ENCODE measurements at places on chromosomes 4 and X.

DNA sequence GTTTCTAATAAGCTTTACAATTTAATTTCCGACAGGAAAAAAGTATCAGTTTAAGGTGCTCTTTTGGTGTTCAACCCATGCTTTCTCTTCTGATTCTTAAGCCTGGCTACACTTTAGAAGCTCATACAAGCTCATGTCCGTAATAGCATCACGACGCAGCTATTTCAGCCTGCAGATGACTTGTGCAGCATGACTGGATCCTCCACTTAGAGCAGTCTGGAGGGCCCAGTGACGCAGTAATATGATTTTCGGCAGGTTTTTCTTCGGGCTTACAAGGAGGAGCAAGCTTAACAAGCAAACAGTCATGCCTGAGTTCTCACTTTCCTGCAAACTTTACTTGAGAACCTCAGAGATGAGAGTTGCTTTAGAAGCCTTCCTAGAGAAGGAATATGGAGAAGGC is 85.3 kb upstream of the MAML3 start:
- DNase-seq, result peak; percentile 27

DNA sequence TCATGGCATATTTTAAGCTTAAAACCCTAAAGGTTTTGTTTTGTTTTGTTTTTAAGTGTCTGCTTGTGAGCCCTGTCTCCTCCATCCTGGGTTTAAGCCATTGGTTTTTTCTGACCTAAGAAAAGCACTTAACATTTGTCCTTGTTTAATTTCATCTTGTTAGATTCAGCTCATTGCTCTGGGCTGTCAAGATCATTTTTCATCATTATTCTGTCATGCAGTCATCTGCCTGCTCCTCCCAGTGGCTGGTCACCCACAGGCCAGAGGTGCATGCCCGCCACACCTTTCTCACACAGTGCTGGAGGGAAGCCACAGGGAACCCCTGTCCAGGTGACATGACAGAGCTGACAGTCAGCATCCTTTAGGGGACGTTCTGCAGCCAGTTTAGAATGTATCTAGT is 11.7 kb upstream of the REELD1 start:
- DNase-seq, result no peak

- no peak for DNase-seq
Observed at GRCh38 chr4:5098176-5098575, 46.9 kb downstream of the STK32B start.

DNA sequence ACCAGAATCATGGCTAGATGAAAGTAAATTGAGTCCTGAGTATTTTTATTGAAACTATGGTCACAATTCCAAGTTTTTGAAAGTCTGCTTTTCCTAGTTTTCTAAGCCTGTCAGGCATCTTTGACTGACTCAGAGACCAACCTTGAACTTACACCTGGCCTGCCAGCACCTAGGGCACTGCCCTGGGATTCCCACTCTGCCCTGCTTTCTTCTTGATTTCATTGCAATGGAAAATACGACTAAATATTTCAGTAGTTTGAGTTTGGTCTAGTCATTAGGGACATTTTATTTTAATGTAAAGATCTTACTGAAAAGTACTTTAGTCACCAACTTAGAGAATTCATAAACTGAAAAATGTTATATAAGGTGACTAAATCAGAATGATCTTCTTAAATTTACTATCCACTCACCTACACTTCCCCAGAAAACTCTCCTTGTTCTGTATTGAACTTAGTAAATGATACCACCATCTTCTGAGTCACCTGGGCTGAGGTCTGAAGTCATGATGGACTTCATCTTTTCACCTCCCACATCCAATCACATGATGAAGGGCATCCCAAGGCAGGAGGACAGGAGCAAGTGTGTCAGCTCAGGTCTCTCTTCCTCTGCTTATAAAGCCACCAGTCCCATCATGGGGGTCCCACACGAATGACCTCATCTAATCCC is 11.6 kb upstream of the PYURF start:
- DNase-seq, result no peak

DNA sequence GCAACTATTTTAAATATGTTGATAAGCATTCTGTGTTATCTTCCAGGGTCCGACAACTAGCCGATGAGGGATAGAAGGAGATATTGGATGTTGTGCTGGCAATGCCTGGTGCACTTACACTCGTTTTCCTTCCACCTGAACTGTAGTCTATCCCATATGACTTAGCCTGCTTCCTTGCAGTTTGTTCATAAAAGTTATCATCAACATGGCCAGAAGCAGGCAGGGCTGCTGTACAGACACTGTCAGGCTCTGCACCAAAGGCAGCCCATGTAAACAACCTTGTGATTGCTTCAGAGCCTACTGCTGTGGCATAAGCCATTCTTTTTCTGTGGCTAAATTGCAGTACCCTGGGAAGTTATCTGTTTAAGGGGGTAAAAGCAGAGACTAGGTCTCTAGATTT is 1.6 kb downstream of the MAPK10 start:
- peak; percentile 10 for DNase-seq

DNA sequence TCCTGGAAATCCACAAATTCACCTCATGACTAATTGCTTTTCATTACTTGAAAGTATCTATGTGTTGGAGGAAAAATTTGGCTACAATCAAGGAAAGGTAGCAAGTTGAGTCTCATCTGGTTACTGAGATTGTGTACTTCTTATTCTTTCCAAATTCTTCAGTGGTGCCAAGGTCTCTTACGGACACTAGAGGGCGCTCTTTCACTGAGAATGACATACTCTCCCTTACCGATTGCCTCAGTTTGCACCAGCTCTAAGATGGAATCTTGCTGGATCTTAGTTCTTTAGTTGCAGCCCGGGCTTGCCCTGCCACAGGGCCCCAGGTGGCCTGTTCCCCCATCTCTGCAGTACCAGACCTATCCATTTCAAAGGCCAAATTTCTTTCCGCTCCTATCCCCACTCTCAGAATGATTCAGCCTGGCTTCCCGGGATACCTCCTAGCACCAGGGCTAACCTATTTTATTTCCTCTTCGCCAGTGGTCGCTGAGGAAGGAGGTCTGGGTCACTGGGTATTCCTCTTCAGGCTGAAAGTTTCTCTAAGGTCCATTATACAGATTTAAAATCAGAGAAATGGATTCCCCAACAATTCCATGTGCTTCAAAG is 24.6 kb upstream of the GPR50 start:
- peak; percentile 33 for DNase-seq

DNA sequence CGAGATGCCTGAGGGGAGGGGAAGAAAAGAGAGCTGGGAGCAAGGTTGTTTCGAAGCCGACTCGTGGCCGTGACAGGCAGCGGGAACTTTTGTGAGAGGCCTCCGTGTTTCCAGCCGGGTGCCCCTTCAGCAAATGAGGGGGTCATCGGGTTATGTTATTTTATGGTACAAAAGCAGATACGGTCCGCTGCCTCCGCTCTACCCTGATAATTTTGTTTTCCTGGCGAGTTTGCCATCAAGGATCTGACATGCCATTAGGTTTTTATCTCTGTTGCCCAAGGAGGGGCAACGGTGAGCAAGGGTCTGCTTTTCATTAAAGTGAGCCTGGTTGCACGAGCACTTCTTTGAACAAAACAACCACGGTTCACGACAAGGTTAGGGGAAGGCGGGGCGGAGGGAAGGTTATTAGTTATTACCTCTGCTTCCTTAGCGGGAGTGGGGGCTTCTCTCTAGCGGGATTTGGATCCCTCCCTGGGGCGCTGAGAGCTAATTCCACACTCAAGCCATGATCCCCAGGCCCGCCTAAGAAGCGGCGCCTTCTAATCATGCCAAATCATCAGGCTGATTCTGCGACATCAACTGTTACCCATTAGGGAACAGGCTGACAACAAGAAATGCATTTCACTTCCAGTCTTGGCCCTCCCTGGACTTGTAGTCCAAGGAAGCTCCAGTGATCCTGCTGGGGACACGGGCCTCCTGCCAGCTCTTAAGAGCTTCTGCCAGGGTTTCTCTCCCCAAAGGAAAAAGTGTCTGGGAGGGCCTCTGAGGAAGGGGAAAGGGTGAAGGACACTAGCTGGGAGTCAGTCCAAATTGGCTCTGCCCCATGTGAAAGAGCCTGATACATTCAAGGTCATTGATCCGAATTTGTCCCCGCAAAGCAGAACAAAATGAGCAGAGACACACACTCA is 617.7 kb downstream of the MID1IP1 start:
- DNase-seq, result no peak

DNA sequence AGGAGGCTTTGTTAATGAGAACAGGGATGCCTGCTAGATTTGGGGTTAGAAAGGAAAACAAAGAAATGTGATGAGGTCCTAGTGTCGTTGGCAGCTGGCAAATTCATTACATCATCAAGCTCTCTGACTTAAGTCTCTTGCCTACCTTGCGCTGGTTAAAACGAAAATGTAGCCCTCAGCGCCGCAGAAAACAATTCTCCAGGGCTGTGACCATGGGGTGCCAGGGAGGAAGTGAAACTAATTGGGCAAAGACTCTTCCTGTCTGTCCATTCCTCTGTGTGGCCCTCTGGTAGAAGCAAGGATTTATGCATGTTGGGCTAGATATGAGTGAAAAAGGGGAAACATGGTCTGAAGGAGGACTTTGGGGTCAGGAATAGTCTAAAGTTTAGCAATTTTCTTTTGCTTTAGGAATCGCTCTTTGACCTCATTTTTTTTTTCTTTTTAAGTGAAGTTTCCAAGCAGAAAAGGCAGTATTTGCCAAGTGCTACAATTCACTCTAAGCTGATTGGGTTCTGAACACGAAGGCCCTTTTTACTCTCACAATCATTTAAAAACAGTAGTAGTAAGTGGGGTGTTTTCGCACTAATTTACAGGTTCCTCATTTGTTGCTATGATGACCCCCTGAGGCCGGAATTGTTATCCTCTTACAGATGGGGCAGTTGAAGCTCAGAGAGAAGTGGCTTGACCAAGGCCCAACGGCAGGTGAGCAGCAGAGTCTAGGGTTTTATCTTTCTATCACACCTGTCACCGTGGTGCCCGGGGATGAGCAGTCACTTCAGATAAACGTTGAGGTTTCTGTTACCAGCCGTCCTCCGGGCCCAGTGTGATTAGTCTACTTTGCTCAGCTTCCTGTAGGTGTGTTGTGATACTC is 27.3 kb upstream of the CHRNA9 start:
- no peak for DNase-seq

DNA sequence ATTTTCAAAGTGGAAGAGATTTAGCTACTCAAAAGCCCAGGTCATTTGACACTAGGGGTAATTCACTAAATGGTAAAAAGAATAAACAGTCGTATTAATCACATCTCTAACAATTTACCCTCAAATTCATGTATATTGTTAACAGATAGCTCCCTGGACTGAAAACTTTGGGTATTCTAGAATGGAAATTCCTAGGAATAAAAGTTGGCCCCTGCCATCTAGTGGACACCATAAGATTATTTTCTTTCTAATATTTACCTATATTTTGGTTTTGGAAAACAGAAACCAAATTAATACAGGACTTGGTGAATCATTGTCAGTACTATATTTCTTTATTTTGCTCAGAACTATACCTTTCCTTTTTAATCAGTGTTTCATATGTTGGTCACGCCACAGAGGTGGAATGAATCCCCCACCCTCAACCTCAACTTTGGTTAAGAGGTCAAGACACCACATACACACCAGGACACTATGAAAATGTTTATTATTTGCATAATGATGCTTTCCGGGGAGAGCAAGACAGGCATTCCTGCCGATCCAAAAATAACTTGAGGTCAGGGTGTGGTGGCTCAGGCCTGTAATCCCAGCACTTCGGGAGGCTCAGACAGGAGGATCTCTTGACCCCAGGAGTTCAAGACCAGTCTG is 96.2 kb upstream of the APOOL start:
- DNase-seq, result no peak
